ENCODE measurements at places on chromosomes 7 and 10.
A peak's percentile ranks its signal among the peaks of the same experiment; 100 is the strongest.

- no peak for DNase-seq
These were observed 19.9 kb downstream of the ELN start for GRCh38 chr7:74047804-74048380.

DNA sequence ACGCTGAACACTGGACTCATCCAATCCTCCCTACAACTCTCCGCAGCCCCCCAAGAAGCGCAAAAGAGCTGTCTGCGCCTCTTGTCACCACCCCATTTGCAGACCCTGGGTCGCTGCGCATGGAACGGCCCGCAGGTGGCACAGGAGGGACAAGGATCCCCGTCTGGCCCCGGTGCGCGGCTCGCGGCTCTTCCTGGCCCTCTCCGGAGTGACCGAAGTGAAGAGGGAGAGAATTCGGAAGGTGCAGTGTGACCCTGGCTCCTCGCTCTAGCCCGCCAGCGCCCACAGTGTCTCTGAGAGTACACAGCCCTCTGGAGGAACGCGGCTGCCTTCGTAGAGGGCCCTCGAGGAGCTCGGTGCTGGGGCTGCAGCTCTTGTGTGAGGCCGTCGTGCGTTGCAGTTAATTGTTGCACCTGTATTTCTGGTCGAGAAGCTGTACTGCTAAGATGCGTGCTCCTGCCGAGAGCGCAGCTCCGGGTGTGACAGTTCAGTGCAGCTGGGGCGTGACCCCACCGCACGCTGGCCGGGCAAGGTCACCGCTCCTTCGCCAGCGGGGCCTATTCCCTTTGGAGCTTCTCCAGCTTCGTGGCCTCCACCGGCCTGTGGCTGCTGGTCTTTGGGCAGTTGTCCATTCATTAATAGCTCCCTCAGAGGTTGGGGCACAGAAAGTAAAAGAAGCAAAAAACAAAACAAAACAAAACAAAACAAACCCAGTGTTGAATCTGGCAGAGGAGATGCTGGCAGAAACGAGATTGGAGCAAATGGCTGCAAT is 119.0 kb downstream of the SEC23IP start:
- no peak for DNase-seq

DNA sequence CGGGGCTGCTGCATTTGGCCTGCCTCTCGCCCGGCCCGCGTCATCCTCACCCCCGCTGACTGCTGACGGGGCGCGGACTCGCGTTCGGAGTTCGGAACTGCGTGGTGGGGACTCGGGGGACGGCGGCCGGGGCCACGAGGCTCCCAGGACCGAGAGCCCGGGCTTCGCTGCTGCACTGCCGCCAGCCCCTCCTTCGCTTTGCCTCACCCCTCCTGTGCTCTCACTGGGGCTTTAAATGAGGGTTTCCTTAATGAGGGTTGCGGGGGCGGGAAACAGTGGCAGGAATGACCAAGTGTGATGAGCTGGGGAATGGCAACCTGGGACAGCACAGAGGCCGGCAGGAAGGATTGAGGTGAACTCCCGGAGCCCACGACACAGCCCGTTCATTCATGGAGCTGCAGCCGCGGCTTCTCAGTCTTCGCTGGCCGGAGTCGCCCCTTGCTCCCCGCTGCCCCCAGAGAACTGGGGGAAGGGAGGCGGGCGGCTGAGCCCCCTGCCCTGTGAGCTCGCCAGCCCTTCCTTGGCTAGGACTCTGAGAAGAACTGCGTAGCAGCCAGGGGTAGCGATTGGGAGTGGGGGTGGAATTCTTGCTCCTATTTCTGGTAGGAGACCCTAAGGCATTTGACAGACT is 1.5 kb upstream of the LRRC4 start:
- DNase-seq = no peak

DNA sequence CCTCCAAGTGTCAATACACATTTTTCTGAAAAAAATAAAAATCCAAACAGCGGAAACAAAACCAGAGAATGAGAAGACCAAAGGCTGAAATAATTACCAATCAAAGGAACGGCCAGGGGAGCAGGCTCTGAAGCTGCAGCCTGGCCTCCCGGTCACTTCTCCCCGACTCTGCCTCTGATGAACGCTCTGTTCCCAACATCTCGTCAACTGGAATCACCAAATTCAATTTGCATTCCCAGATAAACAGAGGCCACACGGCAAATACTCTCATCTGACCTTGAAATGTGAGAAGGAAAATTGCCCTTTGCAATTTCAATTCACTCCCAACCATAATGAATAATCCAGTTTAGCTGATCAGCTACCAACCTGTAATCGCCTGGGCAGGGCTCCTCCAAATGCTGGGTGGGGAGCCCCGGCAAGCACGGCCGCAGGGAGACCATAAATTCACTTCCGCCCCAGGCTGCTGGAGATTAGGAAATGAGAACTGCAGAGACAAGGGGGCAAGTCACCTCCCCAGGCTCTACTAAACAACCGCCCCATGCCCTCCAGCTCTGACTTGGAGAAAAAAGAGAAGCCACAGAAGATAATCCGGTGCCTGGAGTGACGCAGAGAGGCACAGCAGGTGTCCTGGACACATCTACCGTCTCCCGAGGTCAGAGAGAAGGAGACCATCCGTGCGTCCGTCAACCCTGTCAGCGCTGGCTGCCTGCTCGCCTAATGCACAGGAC is 153.2 kb downstream of the MAD1L1 start:
- DNase-seq = no peak

DNA sequence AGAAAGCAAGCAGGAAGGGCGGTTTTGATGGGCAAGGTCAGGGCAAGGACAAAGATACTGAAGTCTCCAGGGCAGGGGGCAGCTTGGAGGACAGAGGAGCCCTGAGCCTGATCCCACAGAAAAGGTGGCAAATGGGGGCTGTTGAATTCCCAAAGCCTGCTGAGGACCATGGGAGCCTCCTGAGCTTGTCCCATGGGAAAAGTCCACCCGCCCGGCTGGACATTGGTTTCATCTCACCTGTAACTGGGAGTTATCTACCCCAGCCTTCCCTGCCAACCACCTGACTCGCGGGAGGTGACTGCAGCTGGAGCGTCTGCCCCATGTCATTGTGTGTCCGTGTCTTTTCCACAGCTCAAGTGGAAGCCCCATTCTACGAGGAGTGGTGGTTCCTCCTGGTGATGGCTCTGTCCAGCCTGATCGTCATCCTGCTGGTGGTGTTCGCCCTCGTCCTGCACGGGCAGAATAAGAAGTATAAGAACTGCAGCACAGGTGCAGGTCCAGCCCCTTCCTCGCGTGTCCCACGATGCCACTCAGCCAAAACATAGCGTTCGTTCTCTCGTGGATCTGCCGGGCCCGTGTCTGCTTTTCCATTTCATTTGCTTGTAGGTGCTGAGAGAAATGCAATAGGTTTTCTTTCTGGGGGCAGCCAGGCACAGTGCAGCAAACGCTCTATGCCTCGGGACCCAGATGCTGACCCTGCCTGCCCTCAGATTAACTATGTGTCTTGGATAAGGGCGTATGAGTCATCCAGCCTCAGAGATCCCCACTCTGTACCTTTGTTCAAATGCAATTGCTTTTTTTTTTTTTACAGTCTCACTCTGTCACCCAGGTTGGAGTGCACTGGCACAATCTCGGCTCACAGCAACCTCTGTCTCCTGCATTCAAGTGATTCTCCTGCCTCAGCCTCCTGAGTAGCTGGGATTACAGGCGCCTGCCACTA is 444.5 kb upstream of the FOXK1 start:
- no peak for DNase-seq

GRCh38 chr7:121077165-121077630 is 88.7 kb downstream of the CPED1 start:
- DNase-seq = no peak

GRCh38 chr10:107025676-107026075 is 138.8 kb downstream of the SORCS1 start:
- no peak for DNase-seq

GRCh38 chr10:30116041-30116491 is 56.7 kb upstream of the JCAD start:
- peak; percentile 45 for DNase-seq

DNA sequence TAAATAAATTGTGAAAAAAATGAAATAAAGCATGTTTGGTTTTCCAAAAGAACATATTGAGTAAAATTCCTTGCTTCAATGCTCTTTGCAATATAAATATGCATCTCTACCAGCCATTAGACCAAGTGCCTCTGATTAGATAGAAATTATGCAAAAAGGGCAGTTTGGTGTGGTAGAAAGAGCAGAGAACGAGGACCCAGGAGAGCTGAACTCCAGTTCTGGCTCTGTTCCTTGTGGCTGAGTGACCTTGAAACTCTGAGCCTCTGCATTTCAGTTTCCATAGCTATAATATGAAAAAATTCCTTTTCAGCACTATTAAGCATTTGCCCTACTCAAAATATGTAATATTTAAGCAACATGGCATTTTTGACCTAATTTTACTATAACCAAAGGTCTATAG is 36.5 kb downstream of the COL1A2 start:
- no peak for DNase-seq

- no peak for DNase-seq
These were observed 72.4 kb upstream of the LRRC4 start for GRCh38 chr7:128103498-128104107.

- no peak for DNase-seq
These were observed 54.1 kb downstream of the LAMB1 start for GRCh38 chr7:107948645-107949442.

- DNase-seq = no peak
These were observed 17.0 kb downstream of the CACUL1 start for GRCh38 chr10:118737603-118738302.

DNA sequence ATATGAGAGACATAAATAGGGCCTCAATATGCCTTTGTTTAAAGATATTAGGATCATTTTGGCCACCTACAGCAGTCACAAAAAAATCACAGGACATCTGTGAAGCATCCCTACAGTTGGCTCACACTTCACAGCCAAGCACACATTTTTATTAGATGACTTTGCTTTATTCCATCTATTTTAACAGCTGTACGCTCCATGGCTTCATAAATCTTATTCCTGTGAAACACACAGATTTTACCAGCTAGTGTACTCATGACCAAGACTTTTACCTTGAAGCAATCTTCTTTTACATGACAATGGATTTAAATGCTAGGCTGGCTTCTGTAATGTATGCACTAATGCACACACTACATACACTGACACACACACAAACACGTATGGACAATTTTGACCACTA is 254.8 kb upstream of the PITRM1 start:
- DNase-seq = no peak

GRCh38 chr7:70810558-70811139 is 321.3 kb upstream of the GALNT17 start:
- no peak for DNase-seq

DNA sequence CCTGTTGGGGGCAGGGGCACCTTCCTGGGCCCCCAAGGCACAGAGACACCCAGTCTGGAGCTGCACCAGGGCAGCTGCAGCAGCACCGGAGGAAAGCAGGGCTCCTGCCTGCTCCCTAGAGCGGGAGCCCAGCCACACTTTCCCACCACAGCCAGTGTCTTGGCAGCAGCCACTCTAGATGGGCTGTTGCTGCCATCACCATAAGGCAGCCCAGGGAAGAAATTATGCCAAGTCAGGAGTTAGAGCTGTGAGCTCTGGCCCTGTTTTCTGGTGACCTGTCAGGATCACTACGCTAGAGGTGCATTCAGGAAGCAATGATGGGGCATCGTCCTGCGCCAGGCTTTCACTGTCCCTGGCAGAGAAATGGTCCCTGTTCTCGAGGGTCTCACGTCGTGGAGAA is 38.0 kb upstream of the ZNRF2 start:
- DNase-seq = no peak

GRCh38 chr7:122743211-122743610 is 40.5 kb upstream of the RNF148 start:
- no peak for DNase-seq

- DNase-seq = no peak
These were observed 30.4 kb downstream of the GPRIN2 start for GRCh38 chr10:46525824-46526681.

- no peak for DNase-seq
These were observed 272.8 kb upstream of the TCERG1L start for GRCh38 chr10:131584287-131584686.

- no peak for DNase-seq
These were observed 12.3 kb downstream of the KLHL7 start for GRCh38 chr7:23117841-23118240.

DNA sequence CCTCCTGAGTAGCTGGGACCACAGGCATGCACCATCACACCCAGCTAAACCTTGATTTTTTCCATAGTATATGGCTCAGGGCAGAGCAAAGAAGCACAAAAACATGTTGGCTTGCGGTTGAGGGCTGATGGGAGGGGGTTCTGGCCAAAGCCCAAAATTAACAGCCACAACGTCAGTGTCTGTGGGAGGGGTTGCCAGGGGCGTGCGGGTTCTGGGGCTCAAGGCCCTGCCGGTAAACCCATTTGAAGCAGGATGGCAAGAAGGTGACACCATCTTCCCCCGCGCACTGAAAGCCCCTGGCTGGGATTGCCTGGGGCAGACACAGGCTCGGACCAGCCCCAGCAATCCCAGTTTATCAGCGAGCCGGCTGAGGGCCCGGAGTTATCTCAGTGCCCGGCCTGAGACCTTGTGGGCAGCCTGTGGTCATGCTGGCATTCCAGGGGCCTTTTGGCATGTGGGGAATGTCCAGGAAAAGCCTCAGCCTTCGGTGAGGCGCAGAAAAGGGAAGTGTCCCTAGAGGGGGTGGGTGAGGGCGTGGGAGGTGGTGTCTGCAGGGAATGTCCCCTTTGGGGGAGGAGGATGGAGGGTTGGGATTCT is 167.7 kb upstream of the TNRC18 start:
- no peak for DNase-seq

DNA sequence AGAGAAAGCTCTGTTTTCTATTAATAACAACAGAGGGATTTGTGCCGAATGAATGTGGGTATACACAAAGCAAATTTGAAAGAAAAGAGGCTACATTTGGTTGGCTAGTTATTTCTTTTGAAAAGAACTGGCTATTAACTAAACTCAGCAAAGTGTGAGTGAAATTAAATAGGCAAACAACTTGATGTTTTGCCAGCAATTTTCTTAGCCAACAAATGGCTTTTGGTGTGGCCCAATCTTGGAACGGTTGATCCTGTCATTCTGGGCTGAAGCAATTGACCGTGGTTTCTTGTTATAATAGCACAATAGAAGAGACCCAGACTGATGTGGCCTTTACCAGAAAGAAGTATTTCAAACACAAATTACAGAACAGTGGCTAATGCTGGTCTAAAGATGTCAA is 898.6 kb downstream of the KCNMA1 start:
- DNase-seq = no peak

DNA sequence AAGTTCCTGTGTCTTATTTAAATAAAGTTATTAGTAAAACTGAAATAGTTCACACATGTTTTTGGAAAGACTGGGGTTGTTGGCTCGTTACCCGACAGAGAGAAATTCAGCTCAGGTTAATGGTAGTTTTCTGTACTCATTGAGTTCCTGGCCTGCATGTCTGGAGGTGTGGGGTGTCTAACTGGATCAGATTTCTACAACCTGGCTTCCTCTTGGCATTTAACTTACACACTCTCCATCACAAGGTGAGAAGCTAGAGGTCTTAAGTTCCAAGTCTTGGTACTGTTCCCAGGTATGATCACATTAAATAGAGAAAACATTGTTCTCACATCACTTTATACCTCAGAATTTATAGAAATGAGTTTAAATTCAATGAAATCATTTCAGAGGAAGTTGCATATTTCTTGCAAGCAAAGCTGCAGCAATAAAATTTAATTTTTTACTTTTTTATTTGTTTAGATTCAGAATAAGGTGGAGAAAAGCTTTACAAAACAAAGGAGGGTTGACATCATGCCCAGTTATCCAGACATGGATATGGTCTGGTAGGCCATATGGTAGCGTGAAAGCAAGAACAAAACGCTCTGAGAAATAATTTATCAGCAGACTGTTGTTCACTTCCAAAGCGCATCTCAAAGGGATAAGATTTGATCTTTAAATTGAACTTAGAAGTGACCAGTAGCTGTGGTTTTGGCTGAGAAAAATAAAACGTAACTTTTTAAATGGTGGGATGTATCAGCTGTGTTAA is 120.6 kb downstream of the GLCCI1 start:
- no peak for DNase-seq
